ENCODE measurements at places on chromosomes 5 and 9.

DNA sequence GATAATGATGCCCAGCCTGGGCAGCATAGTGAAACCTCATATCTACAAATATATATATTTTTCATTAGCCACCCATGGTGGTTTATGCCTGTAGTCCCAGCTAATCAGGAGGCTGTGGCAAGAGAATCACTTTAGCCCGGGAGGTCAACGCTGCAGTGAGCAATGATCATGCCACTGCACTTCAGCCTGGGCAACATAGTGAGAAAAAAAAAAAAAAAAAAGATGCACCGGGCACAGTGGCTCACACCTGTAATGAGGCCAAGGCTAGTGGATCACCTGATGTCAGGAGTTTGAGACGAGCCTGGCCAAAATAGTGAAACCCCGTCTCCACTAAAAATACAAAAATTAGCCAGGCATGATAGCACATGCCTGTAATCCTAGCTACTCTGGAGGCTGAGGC lies 50.2 kb upstream of the ADRA1B start:
- DNase-seq: no peak

- no peak for DNase-seq
These were observed 156.9 kb downstream of the CNTLN start for GRCh38 chr9:17291766-17292165.

DNA sequence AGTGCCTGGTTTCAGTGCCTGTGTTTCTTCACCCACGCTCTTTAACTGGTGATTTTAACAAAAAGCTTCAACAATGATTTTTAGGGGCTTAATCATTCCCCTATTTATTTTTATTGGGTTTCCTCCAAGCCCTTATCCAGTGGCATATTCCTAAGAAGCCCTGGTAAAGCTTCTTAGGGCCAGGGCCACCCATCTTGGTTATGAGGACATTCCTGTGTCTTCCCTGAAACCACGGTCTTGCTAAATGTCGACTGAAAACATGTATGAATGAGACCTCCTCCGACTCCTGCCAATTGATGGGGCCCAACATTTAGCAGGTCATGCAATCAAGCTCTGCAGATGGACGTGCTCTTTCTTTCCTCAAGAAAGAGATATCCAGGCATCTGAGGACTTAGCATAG lies 13.7 kb upstream of the CARTPT start:
- no peak for DNase-seq

GRCh38 chr5:131209506-131210150 lies 38.9 kb downstream of the LYRM7 start:
- peak; percentile 85 for DNase-seq

DNA sequence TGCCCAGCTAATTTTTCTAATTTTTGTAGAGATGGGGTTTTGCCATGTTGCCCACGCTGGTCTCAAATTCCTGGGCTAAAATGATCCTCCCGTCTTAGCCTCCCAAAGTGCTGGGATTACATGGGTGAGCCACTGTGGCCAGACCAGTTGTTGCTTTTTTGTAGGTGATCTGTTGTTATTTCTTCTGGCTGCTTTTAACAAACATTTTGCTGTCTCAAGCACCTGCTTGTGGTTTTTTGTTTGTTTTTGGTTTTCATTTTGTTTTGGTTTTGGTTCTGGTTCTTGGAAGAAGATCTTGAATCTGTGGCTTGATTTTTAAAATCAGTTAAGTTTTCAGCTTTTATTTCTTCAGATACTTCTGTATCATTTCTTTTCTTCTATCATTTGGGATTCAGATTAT lies 21.1 kb downstream of the ERCC6L2 start:
- DNase-seq: no peak

- DNase-seq: no peak
These were observed 943 bp downstream of the SFXN1 start for GRCh38 chr5:175479125-175479881.

GRCh38 chr5:1110307-1111240 lies 1.3 kb downstream of the SLC12A7 start:
- DNase-seq: no peak

DNA sequence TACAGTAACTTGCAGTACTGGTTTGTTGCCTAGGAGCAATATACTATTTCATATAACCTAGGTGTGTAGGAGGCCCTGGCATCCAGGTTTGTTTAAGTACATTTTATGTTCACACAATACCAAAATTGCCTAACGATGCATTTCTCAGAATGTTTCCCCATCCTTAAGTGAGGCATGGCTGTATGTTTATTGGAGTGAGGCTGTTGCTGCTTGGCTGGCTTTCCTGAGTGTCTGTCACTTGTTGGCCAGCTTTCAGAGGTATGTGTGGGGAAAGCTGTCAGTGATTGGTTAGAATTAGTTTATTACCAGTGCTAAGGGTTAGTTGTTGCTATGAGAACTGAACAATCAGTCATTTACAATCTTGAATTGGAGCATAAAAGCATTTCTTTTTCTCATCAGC lies 154.1 kb upstream of the CDH12 start:
- no peak for DNase-seq

GRCh38 chr9:131611586-131612315 lies 66.4 kb downstream of the PRRT1B start:
- DNase-seq: no peak

- DNase-seq: no peak
These were observed 5.7 kb downstream of the QSOX2 start for GRCh38 chr9:136239983-136240330.

DNA sequence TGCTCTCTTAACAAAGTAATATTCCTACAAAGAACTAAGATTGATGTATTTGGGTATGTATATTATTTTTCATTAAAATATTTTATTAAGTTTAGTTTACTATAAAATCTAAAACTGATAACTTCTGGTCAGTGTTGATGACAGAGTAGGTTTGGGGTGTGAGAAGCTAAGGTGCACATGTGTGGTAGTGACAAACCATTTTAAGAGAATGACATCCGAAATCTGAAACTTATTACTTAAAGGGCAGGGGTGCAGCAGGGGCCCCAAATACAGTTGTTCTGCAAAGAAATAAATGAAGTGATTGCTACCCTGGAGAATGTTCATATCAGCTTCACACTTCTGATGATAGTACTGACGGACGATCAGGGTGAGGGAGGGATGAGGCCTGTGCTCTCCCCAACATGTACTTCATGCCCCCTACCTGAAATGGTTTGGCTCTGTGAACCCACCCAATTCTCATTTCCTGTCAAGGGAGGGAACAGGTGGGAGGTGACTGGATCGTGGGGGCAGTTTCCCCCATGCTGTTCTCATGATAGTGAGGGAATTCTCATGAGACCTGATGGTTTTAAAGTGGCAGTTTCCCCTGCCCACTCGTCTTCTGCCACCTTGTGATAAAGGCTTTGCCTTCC lies 125.3 kb upstream of the RFX3 start:
- no peak for DNase-seq

DNA sequence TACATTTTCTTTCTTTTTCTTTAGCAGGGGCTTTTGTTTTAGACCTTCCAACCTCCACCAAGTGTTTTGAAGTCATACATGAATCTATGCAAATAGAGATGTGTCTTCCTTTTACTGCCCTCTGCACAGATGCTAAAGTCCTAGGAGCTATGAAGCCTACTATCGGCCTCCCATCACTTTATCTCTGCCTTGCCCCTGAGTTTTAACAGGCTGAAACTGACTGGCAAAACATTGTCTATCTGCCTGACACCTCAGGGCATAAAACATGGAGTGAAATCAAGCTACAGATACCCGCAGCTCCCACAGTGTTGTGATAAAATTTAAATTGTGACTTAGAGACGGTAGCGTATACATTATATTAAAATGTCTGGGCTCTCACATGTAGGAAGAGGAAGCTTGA lies 604.6 kb upstream of the C9orf72 start:
- DNase-seq: no peak

DNA sequence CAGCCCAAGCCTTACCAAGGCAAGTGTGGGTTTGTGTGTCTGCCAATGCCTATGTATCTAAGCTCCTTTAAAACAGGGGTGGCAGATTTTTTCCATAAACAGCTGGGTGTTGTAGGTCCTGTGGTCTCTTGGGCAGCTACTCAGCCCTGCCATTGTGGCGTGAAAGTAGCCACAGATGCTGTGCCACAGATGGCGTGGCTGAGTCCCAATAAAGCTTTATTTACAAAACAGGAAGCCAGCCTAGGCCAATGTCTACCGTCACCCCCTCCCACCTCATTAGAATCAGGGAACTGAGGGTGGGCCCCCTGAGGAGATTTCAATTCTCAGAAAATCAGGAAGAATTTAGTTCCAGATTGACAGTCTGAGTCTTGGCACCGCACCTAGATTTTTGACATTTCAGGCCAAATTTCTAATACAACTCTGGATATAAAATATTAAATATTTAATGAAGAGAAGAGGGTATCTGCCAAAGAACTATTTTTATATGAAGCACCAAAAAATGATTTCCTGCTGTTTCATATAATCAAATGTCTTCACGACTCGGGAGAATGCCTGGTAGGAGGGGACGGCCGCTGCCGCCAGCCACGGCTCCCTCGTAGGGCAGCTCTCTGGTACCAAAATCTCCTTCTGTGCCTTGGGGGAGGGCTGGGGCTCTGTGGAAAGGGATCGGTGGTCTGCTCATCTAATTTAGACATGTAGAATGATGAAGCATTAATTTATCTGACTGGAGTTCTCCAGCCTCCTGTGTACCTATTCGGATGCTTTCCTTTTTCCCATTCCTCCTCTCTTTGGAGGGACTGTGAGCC lies 420.9 kb downstream of the IRX2 start:
- DNase-seq: no peak

- DNase-seq: no peak
These were observed 658.5 kb downstream of the BNC2 start for GRCh38 chr9:16211946-16212345.

DNA sequence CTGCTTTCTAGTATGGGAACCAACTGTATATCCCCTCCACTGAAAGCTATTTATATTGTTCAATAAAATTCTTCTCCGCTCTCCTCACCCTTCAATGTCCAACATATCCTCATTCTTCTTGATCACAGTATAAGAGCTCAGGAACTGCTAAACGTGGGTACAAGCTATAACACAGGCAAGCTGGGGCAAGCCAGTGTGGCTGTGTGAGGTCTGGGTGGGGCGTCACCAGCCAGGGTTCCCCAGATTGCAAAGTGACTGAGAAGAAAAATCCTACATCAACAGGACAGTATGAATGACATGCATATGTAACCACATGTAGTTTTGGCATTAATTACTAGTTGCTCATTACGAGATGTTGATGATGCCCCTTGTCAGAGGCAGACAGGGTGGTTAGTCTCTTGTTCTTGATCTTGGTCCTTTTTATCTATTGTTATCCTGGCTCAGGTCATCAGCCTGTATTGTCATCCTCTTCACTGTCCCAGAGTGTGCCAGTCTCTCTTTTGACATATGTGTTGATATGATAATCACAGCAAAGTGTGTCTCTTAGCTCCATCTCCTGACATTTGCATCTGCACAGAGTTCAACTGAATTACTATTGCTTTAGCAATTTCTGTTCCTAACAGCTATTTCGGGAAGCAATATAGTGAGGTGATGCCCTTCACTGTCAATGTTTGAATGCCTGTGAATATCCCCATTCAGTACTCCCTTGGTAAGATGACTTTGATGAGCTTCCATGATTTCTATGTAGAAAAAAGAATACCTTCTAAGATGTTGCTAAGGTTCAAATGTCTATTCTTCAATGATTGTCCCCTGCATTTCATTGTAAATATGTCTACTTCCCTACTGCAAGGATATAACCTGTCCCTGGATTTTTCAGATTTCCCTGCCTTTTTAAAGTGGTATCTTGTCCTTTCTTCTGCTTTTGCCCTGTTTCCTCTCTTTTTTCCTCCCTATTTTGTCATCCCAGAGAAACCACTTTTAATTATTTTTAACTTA lies 140.3 kb downstream of the MAT2B start:
- no peak for DNase-seq

GRCh38 chr5:150637245-150638052 lies 3.0 kb upstream of the SYNPO start:
- no peak for DNase-seq

GRCh38 chr5:122967085-122967484 lies 69.4 kb downstream of the PPIC start:
- no peak for DNase-seq

DNA sequence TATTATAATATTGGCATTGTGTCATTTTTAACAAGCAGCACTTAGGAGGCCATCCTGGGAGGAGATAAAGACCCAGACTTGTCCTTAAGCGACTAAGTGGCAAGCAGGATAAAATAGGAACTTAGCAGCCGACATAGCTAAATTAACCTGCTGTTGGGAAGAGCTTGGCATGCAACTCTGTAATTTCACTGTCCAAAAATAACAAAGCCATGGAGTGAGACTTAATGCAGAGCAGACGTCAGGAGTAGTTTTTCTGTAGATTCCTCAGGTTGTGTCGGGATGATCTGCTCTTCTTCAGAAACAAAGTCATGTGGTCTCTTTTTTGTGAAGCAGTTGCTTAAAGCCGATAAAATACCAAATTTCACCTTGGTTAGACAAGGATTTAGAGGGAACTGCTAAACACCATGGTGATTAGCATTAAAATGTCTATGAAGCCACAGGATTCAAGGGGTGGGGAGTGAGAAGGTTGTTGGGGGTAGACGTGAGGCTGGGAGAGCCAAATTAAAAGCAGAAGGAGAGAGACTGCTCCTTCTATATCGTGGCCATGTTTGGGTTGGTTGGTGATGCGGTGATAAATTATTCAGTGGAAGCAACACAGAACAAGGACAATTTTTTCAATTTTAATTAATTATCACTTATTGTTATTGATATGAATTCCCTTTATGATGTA lies 303.0 kb downstream of the CSNK1G3 start:
- no peak for DNase-seq

DNA sequence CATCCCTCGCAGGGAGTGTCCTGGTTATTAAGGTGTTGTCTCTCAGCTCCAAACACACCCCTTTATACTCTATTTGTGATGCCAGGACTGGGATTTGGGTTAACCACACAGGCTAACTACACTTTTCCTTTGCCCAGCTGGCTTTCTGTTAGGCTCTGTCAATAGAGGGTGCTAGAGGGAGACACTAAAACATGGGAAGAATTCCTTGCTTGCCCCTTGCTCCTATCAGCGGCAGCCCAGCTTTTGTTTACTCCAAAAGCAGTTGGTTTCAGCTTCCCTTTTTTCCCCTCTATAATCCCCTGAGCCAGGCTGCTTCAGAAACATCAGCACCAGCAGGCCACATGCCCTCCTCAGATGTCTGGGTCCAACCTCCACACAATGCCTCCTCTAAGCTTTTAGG lies 297.1 kb downstream of the KCTD16 start:
- peak; percentile 89 for DNase-seq

- DNase-seq: no peak
These were observed 233.9 kb upstream of the TBCA start for GRCh38 chr5:78009937-78010527.

GRCh38 chr9:128552744-128553440 lies 505 bp downstream of the SPTAN1 start:
- no peak for DNase-seq

- DNase-seq: no peak
These were observed 7.9 kb downstream of the QSOX2 start for GRCh38 chr9:136237486-136238341.

DNA sequence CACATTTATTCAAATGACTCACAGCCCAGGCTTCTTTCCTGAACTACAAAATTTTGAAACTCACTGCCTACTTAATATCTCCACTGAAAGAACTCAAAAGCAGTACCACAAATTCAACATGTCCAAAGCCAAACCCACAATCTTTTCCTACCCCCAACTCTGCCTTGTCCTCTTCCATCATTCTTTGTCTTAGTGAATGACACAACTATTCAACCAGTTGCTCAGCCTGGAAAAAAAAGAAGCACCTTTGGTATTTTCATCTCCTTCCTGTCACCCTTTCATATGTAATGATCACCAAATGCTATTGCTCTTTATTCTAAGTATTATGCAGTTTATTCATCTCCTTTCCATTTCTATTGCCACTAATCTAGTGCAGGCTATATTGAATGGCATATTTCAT lies 216.3 kb downstream of the TMEM232 start:
- no peak for DNase-seq

- peak; percentile 77 for DNase-seq
These were observed at the start of gene PPP2R2B for GRCh38 chr5:146878476-146879172. TSS of gene PPP2R2B (minus strand) at chr5:146878757.

- no peak for DNase-seq
These were observed 300.1 kb upstream of the PRR16 start for GRCh38 chr5:120164037-120164436.

Data from NCI-H1694 (cell line).